ENCODE measurements at places on chromosomes 5 and 9.

- DNase-seq, result no peak
These were observed 400.7 kb downstream of the PSAT1 start for GRCh38 chr9:78697618-78698017.

- no peak for DNase-seq
These were observed 28.2 kb upstream of the CPLX2 start for GRCh38 chr5:175842951-175843793.

DNA sequence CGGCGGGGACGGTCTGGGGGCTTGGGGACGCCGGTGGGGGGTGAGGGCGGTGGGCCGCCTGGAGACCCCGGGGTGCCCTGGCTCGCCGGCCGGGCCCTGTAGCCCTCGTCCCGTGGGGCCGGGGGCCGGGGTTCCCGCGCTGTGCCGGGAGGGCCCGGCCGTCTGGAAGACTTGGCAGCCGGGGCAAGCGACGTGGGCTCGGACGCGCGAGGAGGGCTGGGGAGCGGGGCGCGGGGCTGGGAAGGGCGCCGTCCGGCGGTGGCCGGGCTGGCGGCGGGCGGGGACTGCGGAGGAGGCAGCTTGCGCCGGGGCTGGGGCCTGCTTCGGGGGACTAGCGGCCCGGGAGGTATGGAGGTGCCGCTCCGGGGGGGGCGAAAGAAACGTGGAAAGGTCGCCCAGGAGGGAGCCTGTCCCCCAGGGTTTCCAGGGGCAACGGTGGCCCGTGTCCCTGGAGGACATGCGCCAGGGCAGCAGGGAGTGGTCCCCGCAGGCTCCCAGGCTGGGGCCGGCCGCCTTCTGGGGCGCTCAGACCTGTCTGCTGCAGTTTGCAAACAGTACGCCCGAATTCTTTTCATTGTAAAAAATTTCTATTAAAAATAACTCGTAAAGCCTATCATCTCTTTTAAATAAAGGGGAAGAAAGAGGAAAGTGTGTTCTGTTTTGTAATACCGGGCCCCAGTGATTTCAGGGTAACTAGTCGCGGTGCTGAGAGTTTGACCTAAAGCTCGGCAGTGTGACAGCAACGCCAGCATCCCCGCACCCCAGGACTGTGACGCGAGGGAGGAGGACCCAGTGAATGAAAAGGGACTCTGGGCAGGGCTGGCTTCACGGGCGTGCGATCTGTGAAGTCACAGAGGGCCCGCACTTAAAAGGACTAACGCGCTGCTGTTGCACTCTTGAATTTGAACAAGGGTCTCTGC is 752 bp upstream of the ANKH start:
- peak; percentile 66 for DNase-seq

- no peak for DNase-seq
These were observed 114.1 kb downstream of the GABBR2 start for GRCh38 chr9:98594546-98595160.

- DNase-seq, result no peak
These were observed 140.1 kb upstream of the MOCS2 start for GRCh38 chr5:53249529-53250200.

GRCh38 chr9:107810461-107810961 is 320.9 kb upstream of the KLF4 start:
- DNase-seq, result no peak

DNA sequence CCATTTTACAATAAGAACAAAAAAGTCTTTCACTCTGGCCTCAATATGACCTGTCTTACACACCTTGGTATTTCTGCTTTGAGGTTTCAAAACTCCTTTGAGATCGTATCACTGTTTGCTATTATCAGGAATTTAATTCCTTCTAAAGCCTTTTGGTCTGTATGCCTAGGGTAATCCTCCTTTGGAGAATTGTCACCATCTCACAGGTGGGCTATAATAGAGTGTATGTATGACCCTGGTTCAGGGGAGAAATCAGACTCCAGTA is 13.7 kb downstream of the CMYA5 start:
- DNase-seq, result no peak

GRCh38 chr5:130115686-130116085 is 211.4 kb downstream of the CHSY3 start:
- DNase-seq, result no peak

GRCh38 chr5:144009116-144009515 is 161.3 kb downstream of the YIPF5 start:
- no peak for DNase-seq

DNA sequence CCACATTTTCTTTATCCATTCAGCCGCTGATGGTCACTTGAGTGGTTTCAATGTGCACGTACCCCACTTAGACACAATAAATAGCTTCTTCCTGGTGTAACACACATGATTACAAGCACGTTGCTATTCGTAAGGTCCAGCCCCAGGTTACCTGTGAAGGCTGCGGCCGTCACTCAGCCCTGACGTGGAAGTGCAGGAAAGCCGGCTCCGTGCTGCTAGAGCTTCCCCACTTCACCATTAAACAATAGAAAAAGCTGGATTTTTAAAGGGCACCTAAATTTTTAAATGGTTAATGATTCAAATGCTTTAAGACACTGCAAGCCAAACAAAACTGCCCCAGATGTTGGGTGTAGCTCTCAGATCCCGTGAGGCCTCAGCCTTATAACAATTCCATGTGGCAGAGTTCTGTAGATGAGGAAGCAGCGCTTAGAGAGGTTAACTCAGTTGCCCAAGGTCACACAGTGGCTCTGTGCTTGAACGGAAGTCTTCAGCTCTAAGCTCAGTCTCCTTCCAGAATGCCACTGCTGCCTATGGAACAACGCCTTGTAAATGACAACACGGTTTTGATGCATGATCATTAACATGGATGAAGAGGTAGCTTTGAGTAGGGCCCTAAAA is 125.7 kb downstream of the COL23A1 start:
- DNase-seq, result no peak

GRCh38 chr9:108162664-108163063 is 673.1 kb upstream of the KLF4 start:
- no peak for DNase-seq

DNA sequence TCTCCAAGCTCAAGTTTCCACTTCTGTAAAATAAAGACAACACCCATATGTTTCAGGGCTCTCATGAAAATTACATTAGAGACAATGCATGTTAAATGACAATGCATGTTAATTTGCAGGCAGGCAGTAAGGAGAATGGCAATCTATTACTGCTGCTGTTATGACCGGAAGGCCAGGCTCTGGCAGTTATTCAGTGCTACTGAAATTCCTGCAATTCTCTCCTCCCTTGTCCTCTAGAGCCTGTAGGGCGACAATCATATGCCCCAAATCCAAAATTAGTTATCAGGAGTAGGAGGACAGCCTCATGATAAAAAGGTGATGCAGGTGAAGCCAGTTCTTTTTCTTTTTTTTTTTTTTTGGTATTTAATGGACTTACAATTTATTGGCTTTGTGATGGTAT is 42.2 kb upstream of the CAST start:
- DNase-seq, result no peak

DNA sequence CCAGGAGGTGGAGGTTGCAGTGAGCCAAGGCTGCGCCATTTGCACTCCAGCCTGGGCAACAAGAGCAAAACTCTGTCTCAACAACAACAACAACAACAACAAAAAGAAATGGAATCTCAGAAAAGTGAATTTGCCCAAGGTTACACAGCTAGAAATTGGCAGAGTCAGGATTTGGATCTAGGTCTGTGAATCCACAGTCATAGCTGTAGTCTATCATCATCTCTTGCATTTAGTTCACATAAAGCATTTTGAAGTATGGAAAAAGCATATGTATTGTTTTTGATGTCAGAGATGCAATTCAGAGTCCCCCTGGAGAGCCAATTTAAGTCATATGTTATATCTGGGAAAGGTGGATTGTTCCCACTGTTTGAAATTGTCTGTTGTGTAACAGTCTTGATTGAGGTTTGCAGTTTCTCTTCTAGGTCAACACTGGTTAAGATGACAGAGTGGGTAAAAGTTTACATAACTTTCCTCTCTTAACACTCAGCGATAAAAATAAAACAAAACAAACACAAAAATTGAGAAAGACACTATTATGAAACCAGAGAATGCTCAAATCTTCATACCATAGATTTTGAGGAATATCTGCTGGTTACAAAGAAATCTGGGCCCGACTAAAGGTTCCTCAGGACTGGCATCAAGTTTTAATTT is 21.5 kb upstream of the GPR21 start:
- DNase-seq, result no peak

GRCh38 chr5:118548761-118549720 is 439.3 kb downstream of the DTWD2 start:
- no peak for DNase-seq

- DNase-seq, result no peak
These were observed 1028.5 kb upstream of the CDH9 start for GRCh38 chr5:28066856-28067255.

- DNase-seq, result peak; percentile 60
These were observed 114.5 kb upstream of the LMX1B start for GRCh38 chr9:126499005-126499910.

Measured in memory B cell (primary cell).